HCT116 (cell line): ENCODE measurements at places on chromosomes 1 and 21. TPM values are rescaled to one million over a fixed set of nuclear protein-coding genes. Genes with fewer than 3 reads are reported as not detected.

- no peak for DNase-seq
Measured at GRCh38 chr1:157482174-157482573, 70.1 kb downstream of the FCRL5 start.

DNA sequence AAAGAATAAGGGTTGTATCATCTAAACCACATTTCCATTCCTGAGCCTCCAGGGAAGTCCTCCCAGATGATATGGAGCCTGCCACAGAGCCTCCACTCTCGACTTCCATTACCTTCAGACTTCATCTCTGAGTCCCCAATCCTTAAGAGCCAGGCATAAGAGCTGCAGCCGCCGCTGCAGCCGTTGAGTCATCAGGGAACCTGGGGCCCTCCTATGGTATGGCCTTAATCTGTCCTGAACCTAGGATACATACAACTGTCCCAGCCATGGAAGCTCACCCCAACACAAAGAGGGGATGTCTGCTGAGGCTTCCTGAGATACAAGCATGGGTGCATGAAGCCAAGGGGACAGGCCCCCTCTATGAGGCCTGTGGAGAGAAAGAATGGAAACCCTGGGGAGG lies 16.3 kb downstream of the TAL1 start:
- no peak for DNase-seq

CELA2A gene
- total RNA-seq, result 1.6 TPM

GRCh38 chr1:235455823-235456222 lies 48.4 kb downstream of the B3GALNT2 start:
- no peak for DNase-seq

DNA sequence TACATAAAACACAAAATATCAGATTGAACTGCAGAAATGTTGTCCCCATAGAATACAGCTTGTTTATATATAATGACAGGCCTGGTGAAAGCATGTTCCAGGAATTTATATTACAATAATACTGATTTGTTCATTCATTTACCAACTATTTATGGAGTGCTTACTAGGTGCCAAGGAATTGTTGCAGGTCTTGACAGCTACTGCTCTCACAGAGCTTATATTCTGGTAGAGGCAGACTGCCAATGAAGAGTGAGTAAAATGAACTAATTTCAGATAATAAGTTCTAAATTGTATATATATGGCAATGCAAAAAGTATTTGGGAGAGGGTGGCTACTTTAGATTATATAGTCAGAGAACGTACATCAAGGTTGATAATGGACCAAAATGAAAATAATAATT lies 152.0 kb downstream of the COQ8A start:
- DNase-seq, result no peak

- DNase-seq, result no peak
Measured at GRCh38 chr1:8412183-8412831, 94.4 kb downstream of the SLC45A1 start.

DNA sequence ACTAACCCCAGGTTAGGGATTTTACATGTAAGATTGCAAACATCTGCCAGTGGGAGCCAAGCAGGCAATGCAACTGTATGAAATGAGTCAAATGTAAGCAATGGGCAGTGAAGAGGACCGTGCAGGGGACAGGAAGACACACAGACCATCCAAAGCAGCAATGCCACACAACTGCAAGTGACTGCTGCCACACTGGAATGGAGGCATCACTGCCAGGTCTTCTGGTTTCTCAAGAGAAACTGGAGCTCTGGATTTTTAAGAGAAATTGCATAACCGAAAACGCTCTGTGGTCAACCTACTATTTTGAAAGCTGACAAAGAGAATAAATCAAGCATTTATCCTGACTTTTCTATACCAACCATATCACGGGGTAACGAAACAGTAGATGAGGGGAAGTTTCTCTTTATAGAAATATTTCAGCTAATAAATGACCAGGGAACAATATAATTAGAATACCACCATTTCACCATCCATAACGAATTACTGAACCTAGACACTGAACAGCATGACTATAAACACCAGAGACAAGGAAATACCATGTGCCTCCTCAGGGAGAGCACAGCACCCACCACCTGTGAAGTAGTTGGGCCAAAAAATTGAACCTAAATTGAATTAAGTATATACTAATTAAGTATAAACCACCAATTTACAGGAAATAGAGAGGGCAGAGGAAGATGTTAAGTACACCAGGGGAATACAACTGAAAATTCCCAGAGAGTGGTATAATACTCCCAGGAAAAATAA lies 4.4 kb downstream of the AK2 start:
- DNase-seq, result no peak

DNA sequence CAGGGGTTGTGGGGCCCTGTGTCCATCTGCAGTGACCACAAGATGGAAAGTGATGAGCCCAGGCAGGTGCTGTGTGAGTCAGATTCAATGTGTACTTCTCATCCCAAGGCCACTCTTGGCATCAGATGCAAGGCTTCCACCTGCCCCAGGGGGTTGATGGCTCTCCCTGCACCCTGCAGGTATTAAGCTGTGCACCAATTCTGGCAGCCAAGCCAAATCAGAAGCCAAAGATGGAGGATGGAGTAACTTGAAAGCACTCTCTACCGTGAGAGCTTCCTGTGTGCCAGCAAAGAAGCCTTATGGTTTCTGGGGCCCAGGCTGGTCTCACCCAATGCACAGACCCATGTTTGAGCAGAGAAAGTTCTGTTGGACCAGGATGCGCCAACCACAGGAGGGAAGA lies 44.3 kb upstream of the TENT5C start:
- DNase-seq, result no peak

RUNX3 gene
- total RNA-seq, result 22.6 TPM

MCOLN2 gene
- total RNA-seq, result 11.3 TPM

DNA sequence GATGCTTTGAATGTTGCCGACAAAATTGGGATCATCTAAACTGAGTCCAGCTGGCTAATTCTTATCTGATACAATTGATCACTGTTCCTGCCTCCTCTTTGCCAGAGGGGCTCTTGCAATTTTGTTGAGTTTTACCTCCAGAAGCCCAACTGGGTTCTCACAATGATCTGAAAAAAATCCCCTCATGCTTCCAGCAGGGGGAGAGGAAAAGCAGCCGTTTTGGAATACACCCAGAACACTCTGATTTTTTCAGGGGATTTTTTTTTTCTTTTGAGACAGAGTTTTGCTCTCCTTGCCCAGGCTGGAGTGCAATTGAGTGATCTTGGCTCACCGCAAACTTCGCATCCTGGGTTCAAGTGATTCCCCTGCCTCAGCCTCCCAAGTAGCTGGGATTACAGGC lies 13.9 kb upstream of the RERE start:
- DNase-seq, result no peak

- DNase-seq, result no peak
Measured at GRCh38 chr1:71089536-71090270, 8.9 kb upstream of the ZRANB2 start.

OR2L2 gene
- total RNA-seq, result not detected

DNA sequence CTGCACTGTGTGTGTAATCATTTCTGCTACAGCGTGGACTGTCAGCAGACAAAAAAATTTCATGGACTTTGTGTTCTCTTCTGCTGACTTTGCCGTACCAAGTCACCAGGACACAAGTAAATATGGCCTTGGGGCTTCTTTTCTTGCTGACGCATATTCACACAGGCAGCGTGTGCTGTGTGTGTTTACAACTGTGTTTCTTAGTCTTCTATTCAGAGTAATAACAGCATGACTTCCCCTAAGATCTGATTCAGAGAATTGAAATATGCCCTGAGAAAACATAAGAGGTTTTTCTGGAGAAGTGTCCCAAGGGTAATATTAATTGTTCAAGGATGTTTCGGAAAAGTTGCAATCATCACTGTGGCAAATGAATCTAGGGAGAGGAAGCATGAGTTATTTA lies 47.1 kb upstream of the DYNLT5 start:
- no peak for DNase-seq

RPTN gene
- not detected for total RNA-seq

CAPN8 gene
- total RNA-seq, result 0.54 TPM

GRCh38 chr1:197360068-197360467 lies 92.0 kb downstream of the CRB1 start:
- DNase-seq, result no peak

GRCh38 chr21:38081708-38082107 lies 165.5 kb upstream of the KCNJ6 start:
- DNase-seq, result no peak

DNA sequence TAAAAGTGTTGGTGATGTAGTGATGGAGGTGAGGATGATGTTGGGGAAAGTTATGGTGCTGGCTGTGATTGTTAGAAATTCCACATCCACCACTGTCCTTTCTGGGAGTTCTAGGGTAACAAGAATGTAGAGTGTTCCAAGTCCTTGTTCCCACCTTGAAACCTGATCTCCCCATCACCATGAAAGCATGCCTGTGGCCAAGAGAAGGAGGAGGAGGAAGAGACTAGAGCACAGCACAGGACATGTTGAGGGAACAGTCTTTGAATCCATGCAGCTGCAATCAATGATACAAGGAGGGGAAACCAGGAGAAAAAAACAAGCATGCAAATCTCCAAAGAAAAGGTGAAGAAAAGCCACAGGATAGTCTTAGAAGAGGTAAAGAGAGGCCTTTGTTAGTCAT lies 45.9 kb upstream of the ARTN start:
- DNase-seq, result no peak

GRCh38 chr1:86708920-86709319 lies 4.5 kb downstream of the SH3GLB1 start:
- DNase-seq, result no peak

AMY1C gene
- not detected for total RNA-seq
